ENCODE measurements at places on chromosomes 2 and 18.

- no peak for DNase-seq
Measured at GRCh38 chr2:3207091-3207491, 170.5 kb downstream of the EIPR1 start.

DNA sequence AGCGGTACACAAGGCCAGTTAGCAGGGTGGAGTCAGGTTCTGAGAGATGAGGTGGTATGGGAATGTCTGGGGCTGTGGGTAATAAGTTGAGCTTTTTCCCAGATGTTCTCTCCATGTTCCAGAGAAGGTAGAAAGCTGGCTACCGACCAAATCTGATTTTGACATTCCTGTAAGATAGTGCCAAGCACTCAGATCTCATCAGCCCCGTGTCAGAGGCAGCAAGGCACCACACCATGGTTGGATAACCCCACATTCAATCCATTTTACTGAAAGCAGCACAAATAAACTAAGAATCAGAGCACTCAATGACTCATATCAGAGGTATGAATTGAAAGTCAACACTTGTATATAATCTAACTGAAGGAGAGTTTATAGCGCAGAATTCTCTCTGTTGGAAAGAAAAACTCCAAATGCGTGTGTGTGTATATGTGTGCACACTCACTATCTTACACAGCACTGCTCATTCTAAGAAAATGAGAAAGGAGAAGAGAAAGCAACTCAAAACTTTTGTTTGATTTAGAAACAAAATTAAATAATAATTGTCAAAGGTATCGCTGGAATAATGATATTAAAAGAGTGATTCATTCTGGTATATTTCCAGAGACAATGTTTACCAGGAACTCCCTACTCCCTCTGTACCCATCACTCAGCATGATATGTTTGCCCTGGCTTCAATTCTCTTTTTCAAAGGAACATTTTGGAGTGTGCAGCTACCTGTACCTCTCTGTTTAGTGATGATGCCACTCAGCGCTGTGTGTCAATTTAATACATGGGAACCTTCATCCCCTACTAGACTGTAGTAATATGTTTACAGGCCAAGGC, 375.1 kb upstream of the ID2 start:
- no peak for DNase-seq

DNA sequence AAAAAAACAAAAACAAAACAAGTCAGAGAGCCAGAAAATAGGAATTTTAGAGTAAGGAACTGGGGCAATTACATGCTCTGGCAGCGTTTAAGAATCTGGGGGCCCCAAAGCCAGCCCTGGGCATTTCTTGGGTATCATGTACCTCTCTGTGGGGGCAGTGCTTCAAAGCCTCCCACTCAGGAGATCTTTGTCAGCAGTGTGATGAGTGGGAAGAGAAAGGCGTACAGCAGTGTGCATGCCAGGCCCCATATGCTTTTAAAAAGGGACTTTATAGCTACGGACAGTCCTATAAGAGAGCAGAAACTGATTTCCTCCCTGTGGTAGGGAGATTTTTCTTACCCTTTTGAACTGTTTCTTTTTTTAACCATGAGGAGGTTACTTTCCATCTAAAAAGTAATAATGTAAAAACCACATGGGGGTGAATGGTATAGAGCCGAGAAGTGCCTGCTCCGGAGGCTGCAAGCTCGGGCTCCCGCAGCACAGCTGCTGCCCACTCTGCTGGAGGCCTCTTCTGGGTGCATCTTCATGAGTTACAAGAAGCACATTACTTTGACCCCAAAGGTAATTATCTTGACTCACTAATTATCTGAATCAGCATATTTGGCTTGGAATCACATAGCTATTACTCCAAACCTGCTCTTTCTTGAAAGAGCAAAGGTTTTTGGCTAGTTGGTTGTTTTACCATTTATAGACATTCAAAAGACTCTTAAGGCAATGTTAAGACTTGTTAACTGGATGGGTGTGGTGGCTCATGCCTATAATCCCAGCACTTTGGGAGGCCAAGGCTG, 46.4 kb downstream of the PROC start:
- DNase-seq, result no peak

DNA sequence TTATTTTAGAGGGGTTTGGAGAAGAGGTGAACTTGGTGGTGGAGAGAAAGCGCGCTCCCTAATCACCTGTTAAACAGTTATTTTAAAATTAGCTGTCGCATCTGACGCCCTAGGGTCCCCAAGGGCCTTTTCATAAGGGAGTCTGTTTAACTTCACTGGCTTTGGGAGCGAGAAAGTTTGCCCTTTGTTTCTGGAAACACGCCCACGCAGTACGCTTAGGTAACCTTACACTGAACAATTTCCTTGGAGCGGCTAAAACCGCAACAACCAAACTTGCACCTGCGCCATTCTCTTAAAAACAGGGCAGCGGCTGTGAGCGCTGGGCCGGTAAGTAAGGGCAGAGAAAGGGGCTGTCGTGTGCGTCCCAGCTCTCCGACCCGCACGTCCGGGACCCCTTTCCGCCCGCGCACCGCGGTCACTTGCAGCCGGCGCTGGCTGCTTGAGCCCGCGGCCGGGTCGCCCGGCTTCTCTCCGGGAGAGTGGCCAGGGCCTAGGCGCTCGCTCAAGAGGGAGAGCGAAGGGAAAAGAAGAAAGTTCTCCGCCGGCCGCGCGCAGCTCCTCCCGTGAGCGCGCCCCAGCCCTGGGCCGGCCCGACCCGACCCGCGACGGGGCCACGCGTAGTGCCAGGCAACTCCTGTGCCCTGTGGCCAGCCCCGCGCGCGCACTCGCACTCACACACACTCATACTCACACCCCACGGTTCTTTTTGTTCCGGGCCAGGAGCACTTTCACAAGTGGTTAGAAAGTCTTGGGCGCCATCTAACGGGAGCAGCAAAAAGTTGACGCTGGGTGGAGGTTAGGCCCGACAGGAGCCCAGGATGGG, 19.2 kb downstream of the POU3F3 start:
- no peak for DNase-seq

- DNase-seq, result no peak
Measured at GRCh38 chr2:60565472-60565871, 12.0 kb upstream of the BCL11A start.

DNA sequence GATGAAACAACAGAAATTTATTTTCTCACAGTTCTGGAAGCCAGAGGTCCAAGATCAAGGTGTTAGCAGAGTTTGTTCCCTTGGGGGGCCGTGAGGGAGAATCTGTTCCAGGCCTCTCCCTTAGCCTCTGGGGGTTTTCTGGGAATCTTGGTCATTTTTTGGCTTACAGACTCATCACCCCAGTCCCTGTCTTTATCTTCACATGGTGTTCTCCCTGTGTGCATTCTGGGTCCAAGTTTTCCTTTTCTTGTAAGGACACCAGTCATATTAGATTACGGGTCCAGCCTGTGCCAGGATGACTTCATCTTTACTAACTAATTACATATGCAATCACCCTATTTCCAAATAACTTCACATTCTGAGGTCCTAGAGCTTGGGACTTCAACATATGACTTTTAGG, 292.5 kb upstream of the TRIB2 start:
- no peak for DNase-seq

- DNase-seq, result no peak
Measured at GRCh38 chr18:75496151-75496550, 68.6 kb upstream of the SMIM21 start.

GRCh38 chr2:43778233-43778632, 4.4 kb downstream of the DYNC2LI1 start:
- no peak for DNase-seq

DNA sequence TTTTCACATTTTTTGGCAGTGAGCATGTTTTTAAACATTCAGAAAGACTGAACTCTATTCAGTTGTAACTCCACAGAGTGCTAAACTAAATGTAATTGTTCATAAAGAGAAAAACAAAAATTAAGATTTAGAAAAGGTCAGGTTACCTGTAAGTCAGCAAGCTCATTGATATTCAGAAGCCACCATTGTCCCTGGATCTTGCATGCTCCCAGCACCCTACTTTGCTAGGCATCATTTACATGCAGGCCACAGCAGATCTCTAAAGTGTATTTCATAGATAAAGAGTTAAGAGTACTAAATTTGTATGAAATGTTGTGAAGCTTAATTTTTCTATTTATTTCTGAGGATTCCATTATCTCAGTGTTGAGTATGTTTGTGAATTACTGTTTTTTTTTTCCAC, 64.8 kb upstream of the CDH19 start:
- no peak for DNase-seq

DNA sequence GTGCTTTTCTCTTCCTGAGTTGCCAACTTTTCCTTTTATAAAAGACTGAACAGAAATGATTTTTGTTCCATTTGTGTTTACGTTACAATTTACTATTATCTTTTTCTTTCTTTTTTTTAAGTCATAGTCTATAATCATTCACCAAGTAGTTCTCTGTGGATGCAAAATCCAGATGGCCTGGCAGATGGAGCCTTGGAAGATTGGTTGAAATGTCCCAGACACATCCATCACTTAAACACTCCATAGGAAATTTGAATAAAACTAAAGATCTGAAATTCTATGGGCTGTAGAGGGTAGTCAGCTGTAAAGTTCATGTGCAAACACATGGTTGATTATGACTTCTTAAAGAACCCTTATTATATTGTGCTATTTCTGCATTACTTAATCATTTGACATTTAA, 164.8 kb upstream of the DOCK10 start:
- DNase-seq, result no peak

DNA sequence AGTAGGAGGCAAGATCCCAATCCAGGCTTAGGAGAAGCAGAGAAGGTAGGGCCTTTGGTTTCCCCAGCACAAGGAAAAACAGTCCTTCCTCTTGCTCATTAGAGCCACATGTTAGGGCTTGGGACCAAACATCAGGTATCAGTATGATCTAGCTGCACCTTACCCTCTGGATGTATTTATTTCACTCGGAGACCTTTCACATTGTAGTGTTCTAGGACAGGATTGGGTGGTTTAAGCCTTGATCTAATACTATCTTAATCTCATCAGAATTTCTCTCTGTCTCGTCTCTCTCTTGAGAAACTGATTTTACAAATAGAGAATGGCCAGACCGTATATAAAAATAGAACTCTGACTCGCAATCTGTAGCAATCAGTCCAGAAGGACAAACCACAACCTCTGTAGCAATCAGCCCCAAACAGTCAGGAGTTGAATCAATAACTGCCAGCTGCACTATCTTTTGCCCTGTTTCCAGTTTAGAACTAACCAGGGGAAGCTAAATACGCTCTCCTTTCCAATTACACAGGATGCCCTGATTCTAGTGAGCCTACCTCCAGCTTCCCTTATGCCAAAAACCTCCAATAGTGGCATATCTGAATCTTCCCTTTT, 207.1 kb downstream of the TDRD15 start:
- no peak for DNase-seq

GRCh38 chr2:86232910-86233309, 33.7 kb downstream of the MRPL35 start:
- DNase-seq, result no peak

GRCh38 chr18:51074605-51075004, 44.6 kb downstream of the SMAD4 start:
- no peak for DNase-seq

- no peak for DNase-seq
Measured at GRCh38 chr2:6352247-6352646, 513.5 kb downstream of the CMPK2 start.

- DNase-seq, result no peak
Measured at GRCh38 chr2:136116151-136116812, 1.7 kb downstream of the CXCR4 start.

DNA sequence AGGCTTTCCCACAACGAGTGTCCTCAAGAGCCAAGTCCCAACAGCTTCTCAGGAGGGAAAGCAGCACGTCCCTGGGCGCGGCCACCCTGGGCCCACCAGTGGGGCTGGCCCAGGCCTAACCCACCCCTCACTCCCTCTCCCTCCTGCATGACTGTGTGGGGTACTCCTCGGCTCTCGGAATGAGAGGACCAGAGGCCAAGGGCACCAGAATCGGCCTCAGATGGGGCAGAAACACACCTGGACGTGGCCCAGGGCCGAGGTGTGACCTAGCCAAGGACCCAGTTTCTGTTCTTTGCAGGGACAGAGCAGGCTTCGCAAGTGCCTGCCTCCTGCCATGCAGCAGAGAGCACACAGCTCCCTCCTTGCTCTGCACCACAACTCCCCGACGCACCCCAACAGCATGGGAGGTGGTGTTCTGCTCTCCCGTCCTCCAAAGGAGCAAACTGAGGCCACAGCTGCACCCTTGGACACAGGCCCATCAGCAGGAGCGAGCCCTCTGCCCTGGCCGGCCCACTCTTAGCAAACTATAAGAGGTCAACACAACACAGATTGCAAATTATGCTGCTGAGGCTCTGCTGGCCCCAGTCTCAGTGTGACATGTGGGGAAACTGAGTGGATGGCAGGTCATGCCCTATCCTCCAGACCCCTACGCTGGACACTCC, 19.7 kb downstream of the HS6ST1 start:
- no peak for DNase-seq

DNA sequence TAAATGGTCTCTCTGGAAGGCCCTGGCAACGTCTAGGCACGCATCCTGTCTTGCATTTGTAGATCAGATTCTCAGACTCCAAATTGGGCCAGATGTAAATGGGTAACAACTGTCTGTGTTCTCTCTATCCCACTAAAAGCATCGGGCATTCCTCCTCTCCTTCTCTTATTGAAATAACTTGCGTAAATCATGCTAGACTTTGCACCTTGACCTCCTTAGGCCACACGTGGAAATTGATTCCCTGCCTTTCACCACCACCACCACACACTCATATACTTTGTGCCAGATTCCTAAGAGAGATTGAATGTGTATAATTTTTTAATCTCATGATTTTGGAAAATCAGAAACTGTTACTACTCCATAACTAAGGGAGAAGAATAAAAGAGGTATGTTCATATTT, 21.3 kb downstream of the MAPRE3 start:
- DNase-seq, result no peak

GRCh38 chr2:102251042-102251848, 60.1 kb upstream of the IL1RL1 start:
- no peak for DNase-seq

- no peak for DNase-seq
Measured at GRCh38 chr18:78688249-78688648, 291.4 kb upstream of the SALL3 start.

- no peak for DNase-seq
Measured at GRCh38 chr2:112110966-112111365, 27.2 kb upstream of the FBLN7 start.

DNA sequence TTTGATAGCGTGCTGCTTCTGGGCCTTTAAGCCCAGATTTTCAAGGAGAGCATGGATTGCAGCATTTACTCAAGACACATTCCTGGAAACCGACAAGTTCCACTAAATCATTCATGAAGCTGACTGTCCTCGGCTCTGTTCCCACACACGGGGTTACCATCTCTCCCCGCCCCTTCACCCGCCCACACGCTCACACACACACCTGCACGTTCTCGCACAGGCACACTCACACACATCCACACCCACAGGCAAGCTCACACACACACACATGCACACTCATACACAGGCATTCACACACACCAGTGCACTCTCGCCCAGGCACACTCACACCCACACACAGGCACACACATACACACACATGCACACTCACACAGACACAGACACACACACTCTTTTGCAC, 150.0 kb upstream of the AGAP1 start:
- DNase-seq, result no peak

Measured in forelimb muscle (tissue), 1 donor.